Stimulated activated CD8-positive, alpha-beta memory T cell treated with anti-CD3 and anti-CD28 coated beads, Interleukin-4, amount 100 ng/mL, for 1 hour (primary cell): ENCODE measurements at places on chromosomes 5 and 9.
A peak's percentile ranks its signal among the peaks of the same experiment; 100 is the strongest.

DNA sequence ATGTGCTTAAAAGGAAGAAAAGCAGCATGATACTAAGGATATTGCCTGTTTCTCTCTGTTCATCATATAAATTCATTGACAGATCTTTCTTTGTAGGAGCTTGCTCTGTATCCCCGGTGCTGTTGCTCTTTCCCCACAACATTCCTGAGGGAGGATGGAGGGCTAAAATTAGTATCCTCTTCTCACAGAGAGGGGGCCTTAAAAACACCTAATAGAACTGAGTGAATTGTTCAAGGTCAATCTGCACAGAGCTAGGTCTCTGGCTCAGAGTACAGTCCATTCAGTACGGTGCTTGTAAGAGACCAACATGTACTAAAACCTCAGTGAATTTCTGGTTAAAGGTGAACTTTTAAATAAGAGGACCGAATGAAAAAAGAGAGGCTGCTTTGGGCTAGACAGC, 88.7 kb downstream of the PALM2AKAP2 start:
- DNase-seq, result no peak

GRCh38 chr5:155616779-155617392, 603.3 kb downstream of the KIF4B start:
- DNase-seq, result peak; percentile 4

- no peak for DNase-seq
Measured at GRCh38 chr9:96430377-96430776, 12.2 kb upstream of the ZNF367 start.

DNA sequence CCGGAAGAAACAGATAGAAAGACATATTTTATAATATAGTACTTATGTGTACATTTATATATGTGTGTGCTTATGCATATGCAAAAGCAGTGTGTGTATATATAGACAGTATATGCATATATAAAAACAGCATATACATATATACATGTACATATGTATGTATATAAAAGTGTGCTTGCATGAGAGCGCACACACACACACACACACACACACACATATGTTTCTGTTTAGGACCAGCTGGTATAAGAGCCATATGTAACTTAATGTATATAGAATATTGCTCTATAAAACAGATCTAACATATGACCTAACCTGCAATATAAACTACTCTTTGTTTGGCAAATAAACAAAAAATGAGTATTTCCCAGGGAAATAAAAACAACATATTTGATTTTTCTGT, 65.1 kb upstream of the CDH9 start:
- DNase-seq, result no peak

DNA sequence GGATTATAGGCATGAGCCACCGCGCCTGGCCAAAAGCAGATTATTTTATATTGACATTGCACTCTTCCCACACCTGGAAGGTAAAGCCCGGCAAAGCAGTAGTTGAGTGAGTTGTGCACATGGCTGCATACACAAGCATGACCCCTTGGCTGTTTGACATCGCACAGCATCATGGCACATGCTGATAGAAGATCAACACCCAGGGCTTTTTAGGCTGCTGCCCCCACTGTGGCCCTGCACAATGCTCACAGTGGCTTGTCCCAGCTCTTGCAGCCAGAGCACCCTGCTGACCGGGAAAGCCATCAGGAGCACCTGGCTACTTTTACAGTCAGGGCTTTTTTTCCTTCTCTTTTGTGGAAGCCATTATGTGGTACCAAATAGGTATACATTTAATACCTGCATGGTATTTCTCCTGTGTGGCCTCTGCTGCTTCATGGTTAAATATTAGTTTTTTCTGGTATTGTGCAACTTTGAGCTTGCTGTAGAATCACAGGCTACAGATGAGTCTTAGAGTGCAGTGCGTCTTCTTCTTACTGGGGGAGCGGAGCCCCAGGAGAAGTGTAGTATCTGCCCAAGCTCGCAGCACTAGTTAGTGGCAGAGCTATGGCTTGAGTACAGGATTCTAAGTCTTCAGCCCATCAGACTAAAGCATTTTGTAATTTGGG, 264.5 kb downstream of the AOPEP start:
- no peak for DNase-seq

- DNase-seq, result no peak
Measured at GRCh38 chr9:117691367-117691766, 12.8 kb upstream of the TLR4 start.

- no peak for DNase-seq
Measured at GRCh38 chr5:133702791-133703770, 90.7 kb upstream of the FSTL4 start.

DNA sequence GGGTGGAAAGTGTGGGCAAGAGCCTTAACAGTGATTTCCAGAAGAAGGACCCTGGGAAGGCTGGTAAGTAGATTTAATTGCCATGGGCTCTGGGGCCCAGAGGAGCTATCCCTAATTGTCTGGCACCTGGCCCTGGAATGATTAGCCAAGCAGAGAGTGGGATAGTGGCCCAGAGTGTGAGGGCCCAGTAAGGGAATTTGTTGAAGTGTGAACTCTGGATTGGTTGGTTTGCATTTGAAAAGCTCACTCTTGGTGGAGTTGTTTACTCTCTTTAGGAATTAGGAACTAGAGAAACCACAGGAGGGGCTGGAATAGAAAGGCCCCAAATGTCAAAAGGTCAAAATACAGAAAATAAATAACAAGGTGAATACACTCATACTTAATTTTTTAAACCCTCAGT, 207.1 kb downstream of the GABRG2 start:
- no peak for DNase-seq

DNA sequence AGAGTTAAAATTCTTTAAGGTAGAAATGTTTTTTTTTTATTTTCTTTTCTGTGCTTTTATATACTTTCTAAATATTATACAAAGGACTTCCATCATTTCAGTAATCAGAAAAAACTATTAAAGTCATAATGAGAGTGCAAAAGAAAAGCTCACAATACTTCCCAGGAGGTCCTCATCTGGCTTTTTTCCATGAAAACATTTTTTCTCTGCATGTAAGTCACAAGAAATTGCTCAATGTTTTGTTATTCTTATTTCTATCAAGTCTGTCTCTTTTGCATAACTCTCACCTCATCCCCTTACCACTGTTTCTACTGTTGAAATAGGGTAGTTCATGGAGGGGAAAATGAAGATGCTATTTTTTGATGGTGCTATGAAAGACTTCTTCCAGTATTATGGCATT, 375.0 kb downstream of the TMEM232 start:
- no peak for DNase-seq

DNA sequence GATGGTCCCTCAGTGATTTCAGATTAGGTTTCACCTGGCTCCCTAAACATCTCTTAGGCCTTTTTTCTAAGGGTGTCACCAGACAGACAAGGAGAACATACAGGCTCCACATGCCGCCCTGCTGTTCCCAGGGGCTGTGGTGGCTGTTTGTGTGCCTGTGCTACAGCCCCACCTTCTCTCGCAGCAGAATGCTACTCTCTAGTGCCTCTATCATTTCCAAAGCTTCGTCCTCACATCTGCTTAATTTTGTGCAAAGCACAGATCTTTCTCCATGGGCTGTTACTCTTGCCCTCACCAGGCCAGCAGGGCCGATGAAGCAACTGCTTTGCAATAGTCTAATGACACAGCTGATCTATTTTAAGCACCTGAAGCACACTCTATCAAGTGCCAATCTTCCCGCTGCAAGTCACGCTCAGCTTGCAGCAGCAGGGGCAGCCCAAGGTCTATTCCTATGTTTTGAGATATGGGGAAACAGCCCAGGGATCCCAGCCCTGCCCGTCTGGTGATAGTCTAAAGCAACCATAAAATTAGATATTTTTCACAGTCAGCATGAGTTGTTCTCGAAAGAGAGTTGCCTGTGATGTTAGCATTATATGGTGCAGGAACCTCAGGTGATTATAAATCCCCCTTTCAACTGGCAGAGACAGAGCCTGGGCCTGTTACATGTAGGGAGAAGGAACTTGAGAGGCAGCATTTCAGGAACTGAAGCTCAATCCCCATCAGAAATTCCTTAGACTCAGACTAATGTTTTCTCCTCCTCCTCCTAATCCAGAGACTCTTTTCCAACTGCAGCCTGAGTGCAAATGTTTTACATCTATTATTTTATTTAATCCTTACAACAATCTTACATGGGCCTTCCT, 12.7 kb downstream of the ABLIM3 start:
- DNase-seq, result no peak

DNA sequence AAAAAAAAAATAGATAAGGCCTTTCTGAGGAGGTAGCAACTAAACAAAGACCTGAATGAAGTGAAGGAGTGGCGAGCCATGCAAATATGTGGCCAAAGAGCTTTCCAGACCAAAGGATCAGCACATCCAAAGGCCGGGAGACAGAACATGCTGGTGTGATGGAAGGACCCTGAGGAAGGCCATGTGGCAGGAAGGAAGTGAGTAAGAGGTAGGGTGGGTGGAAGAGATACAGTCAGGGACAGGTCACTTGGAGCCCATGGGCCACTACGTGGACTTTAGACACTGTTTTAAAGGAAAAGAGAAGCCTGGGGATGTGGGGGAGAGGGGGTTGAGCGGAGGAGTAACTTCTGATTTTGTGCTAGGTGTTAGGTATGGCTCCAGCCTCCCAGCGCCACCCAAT, 31.3 kb downstream of the SPRY4 start:
- DNase-seq, result no peak
